ENCODE measurements at places on chromosomes 3 and 15. TPM values are rescaled to one million over a fixed set of nuclear protein-coding genes. Genes with fewer than 3 reads are reported as not detected.

ISLR gene
- not detected for total RNA-seq

GRCh38 chr3:178637802-178638201 is 101.6 kb downstream of the KCNMB2 start:
- DNase-seq: no peak

- peak; percentile 87 for DNase-seq
These were observed 197.2 kb downstream of the VGLL3 start for GRCh38 chr3:86793786-86794185.

- no peak for DNase-seq
These were observed 56.1 kb upstream of the SKIL start for GRCh38 chr3:170301405-170301804.

GRCh38 chr15:45612790-45613415 is 21.9 kb upstream of the SQOR start:
- DNase-seq: no peak

DNA sequence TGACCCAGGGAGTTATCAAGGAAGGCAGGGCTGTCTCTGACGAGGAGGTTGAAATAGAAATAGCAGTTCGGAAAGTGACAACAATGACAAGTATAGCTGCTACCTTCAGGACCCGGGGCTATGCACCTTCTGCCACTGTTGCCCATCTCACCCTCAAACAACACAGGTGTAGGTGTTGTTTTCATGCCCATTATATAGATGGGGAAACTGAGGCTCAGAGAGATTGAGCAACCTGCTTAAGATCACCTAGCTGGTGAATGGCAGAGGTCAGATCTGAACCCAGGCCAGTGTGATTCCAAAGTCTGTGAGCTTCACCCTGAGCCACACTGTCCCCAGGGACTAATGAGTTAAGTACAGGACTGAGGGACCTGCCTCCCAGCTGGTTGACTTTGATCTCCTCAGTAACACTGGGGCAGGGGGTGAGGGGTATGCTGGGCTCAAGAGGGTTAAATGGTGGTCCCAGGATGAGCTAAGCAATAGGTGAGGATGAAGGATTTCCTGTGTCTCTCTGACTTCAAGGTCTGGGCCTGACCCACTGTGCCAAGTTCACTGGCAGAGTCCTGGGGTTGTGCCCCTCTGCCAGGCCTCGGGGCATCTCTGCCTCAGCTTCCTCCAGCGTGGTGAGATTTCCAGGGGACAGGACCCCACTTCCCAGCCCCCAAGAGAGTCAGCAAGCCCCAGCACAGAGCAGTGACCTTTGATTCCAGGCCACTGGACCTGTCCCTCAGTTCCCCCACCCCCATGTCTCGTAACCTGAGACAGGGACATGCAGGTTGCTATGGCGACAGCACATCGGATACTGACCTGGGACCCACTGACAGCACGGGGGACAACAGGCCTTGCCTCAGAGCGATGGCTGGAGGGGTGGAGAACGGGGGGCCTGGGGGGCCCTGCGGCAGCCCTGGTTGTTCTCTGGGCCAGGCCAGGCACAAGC is 35.0 kb downstream of the ATP2B2 start:
- DNase-seq: no peak

DNA sequence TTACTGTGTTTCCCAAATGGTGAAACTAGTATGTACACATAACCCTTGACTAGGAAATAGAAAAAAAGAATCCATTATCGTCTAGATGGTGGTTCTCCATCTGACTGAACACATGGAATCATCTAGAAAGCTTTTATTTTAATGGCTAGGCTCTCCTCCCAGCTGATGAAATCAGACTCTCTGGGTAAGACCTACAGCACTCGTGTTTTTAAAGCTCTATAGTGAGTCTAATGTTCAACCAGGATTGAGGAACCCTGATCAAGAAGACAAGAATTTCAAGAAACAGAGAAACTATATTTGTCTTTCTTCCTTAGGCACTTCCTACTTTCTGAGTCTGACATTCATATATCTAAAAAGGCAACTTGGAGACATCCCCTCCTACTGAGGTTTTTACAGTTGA is 118.8 kb downstream of the TMCO5A start:
- no peak for DNase-seq

GRCh38 chr15:25789616-25789999 is 73.5 kb downstream of the ATP10A start:
- DNase-seq: no peak

DNA sequence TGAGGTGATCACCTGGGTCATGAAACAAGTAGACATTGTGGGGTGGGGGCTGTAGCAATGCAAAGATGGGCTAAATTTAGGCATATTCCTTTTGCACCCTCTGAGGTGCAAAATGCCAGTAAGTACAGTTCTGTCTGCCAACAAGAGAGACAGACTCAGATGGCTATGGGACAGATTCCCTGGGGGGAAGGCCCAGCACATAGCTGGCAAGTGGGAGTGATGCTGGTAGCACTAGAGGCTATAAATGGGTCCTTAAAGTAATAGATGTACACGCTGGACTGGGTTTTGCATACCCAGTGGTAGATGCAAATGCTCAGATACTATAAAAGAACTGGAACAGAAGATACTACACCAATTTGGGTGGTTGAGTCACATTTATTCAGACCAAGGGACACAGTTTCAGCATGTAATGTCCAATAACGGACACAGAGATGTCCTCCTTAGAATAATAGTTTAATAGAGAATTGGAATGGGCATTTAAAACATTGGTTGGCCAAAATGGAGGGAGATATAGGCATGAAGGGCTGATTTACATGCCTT is 67.4 kb upstream of the RNU6-1 start:
- DNase-seq: no peak

DNA sequence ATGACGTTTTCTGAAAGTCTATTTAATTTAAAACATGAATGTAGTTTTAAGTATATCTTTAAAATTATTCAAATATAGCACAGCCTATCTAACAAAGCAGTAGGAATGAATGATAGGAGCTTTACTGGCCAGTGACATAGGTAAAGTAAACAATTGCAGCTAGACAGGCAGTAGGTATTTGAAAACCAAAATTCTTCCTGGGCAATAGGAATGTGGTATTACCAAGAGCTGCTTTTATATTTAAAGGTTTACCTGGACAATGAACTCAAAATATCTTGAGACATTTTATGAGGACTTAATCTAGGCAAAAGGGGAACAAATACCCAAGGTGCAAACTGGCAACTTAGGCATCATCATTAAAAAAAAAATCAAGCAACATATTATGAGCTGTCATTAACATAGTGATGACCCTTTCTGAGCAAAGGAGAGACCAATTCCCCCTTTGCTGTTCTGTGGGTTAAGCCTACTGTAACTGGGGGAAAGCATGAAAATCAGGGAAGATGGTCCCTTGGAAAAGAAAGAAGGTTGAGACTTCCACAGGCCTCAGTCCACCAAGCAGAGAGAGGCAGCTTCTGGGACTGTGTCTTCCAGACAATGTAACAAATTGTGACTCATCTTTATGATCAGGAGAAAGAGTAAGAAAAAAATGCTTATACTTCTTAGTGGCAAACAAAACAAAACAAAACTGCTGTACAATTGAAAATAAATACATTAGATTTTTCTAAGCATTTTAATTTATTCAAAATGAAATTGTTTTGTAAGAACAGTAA is 12.9 kb downstream of the ISL2 start:
- no peak for DNase-seq

- no peak for DNase-seq
These were observed 105.7 kb downstream of the EDEM1 start for GRCh38 chr3:5293207-5293606.

ANKRD34C gene
- total RNA-seq: not detected

VPS8 gene
- 16.7 TPM for total RNA-seq

- DNase-seq: no peak
These were observed 10.7 kb downstream of the DHX30 start for GRCh38 chr3:47813551-47814177.

- DNase-seq: no peak
These were observed 22.0 kb upstream of the C3orf22 start for GRCh38 chr3:126580746-126581145.
